ENCODE measurements at places on chromosomes 2 and 18.

DNA sequence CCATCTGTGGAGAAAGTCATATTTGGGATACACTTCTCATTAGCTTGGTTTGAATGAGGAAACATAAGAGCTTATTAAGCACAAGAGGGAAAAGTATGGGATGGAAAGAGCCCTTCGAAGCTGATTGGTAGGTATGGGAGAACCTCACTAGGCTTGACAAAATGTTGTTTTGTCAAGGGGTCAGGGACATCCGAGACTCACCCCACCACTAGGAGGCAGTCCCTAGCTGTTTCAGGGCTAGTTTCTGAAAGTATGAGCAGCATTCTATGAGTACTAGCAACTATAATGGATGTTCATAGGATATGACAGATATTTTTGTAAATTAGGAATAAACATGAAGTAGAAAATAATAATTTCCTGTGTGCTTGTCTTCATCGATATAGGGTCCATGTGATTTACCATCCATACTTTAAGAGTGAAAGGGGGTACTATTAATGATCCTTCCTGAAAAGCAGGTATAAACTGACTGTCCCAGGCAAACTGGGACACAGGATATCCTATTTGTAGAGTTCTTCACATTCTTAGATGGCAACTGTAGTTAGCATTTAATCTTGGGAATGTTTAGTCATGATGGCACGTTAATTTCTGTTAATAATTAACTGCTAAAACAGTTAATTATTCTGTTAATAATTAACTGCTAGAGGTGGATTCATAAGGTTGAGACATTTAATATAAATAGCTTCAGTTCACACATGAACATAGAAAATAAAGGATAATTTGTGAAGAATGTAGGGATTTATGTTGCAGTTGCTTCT, 28.4 kb downstream of the OTX1 start:
- peak; percentile 2 for DNase-seq

GRCh38 chr2:16249246-16250055, 309.1 kb downstream of the MYCN start:
- DNase-seq: no peak

DNA sequence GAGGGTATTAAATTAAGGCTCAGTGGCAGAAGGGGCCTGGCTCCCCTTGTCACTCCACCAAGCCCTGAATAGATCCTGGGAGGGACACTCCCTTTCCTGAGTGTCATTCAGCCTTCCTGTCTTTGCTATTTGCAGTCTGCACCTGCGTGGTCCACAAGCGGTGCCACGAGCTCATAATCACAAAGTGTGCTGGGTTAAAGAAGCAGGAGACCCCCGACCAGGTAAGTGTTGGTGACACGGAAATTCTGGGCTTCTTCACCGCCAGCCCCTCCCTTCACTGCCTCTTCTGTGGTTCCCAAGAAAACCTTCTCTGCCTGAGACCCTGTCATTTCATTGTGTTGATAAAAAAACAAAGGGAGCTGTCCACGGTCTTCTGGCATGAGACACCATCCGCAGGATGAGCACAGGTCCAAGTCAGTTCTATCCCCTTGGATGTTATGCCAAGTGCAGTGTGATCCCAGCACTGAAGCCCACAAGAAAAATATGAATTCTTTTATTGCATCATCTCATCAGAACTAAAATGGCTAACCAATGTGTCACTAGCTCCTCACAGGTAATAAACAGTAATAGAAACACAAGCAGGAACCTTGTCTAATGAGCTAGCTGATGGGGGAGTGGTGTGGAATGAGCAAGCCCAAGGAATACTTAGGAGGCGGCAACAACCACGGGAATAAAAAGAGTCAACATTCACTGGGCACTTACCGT, 316.9 kb upstream of the EPAS1 start:
- DNase-seq: no peak

DNA sequence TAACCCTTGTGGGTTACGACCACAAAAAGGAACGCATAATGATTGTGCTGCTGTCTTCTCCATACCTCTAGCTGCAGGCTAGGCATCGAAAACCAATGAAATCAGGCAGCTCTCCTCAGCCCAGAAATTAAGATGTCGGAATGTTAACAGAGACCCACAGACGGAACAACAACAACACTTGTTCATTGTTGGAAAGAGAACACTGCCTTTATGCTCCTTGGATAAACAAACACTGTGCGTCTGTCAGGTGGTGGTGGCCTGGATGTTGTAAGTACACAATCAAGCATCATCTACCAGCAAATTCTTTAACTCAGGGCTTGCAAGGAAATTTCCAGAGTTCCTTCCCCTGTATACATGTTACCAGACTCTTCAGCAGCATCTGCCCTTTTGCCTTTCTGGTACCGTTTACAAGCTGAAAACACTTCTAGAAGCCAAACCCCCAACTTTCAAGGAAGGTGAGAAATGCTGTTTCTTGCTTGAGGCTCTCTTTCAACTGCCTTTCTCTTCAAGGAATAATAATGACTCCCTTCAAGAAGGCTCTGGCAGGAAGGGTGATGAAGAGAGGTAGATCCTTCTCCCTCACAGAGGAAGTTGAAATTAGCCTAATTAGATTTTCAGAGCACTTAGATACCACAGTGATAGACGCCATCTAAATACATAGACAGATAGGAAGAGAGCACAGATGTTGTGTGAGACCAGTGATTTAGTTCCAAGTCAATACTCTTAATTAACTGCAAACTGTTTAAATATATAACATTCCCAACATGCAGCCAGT, 332.7 kb downstream of the ZNF521 start:
- DNase-seq: no peak

GRCh38 chr2:142033393-142033792, 97.4 kb downstream of the LRP1B start:
- DNase-seq: no peak

DNA sequence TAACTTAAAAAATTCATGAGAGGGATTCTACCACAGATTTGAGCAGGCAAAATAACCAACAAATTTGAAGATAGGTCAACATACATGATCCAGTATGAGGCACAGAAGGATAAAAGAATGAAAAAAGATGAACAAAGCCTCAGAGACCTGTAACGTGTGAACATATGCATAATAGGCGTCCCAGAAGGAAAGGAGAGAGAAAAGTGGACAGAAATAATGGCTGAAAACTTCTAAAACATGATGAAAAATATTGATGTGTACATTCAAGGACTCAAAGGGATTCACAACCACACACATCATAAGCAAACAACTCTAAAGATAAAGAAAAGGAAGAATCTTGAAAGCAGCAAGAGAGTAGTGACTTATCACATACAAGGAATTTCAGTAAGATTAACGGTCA, 100.1 kb upstream of the PARD3B start:
- no peak for DNase-seq

- DNase-seq: no peak
These were observed 30.9 kb upstream of the UBE2F start for GRCh38 chr2:237935740-237936452.

DNA sequence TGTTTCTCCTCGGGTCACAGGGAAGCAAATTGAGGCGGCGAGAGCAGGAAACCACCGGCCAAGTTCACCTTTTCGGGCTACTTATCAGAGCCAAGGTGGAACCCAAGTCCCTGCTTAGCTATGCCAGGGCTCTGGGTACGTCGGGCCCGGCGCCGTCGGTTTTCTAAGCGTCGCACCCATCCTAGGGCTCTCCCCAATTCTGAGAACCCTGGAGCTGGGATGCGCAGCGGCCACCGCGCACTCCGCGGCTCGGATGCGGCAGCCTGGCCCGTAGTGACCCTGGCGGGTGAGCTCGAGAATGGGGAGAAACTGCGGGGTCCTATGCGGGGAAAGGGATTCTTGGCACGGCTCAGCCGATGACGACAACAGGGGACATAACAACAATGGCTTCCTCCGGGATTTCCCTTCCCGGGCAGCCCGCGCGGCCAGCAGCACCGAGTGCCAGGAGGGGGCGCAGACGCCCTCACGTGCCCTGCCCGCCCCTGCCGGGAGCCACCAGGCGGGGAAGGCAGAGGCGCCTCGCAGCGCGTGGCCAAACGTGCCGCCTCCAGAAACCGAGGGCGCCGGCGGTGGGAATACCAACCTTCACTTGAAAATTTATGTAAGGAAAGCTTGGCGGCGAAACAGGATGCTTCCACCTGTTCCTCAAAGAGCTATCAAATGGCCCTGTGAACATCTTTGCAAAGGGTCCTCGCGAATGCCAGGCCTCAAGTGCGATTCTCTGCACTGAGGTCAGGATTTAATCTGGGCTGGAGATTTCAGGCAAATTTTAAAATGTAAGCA, 2.1 kb upstream of the SLC30A3 start:
- peak; percentile 73 for DNase-seq

DNA sequence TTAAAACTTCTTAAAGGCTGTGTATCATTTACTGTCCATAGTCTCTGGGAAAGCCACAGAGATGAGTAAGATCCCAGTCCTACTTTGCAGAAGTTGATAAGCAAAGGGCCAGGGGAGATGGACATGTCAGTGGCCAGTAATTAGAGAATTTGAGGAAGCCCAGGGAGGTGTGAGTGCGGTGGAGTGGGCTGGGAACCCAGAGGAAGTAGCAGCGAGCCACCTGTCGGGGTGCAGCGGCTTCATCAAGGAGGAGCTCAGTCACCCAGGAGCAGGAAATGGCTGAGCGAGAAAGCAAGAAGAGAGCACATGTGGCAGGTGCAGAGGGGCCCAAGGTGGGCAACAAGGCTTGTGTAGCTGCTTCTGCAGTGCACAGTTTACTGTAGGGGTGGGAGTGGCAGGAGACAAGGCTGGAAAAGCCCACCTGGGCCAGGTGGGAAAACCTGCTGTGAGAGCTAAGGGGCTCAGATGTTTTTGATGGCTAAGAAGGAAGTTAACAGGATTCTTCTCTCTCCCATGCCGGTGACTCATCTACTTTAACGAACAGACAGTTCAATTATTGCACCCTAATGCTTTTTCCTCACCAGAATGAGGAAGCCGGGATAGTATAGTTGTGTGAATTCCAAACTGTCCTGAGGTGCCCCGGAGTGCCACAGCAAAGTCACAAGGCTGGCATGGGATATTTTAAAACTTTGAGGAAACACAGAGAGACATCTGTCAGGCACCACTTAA, 34.8 kb upstream of the MGAT5 start:
- no peak for DNase-seq

DNA sequence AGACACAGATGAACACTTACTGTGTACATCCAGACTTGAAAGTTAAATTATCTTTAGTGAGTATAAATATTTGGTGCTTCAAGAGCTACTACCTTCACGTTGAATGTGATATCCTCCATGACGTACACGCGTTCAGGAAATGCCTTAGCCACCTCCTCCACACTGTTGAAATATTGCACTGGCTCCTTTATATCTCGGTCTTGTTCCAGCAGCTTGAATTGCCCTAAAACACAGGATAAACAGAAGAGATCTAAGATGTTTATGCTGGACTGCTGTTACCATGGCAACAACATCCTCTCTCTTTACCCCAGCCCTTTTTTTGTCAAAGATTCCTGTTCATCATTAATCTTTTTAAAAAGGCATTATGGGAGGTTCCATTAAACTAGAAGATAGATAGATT, 120.3 kb downstream of the MEP1B start:
- no peak for DNase-seq

- no peak for DNase-seq
These were observed 189.3 kb downstream of the KCNS3 start for GRCh38 chr2:18067588-18068384.

DNA sequence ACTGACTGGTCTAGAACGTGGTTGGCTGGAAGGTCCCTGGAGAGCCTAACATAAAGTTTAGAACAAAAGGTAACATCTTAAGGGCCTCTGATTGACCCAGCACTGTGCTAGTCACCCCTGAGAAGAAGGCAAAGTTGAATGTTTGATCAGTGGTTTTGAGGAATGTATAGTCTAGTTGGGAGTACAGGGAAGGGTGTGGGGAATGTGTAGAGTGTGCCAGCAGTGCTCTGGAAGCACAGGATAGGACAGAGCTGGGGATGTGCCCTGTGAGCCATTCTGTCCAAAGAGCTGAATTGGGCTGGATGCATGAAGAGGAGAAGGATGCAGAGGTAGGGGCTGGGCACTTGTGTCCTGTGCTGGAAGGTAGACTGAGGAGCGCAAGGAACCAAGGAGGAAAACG, 41.0 kb upstream of the DOCK10 start:
- no peak for DNase-seq

DNA sequence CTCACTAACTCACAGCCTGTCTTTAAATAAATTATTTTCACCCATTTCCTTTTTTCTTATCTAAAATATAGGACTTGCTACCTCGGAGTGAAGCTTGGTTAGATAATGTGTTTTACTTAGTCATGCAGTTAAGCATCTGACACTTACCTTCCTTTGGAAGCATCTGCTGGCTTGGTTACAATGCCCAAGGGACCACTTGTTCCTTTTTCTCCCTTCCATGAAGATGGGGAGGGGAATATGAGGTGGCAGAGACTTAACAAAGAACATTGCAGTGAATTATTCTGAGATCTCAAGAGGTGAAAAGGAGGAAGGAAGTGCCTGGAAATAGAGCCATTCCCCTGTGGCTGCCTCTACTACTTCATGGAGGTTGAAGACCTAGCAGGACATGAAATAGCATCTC, 145.4 kb upstream of the FOSL2 start:
- DNase-seq: no peak

- DNase-seq: no peak
These were observed 272.8 kb downstream of the ERBB4 start for GRCh38 chr2:212265777-212266176.

DNA sequence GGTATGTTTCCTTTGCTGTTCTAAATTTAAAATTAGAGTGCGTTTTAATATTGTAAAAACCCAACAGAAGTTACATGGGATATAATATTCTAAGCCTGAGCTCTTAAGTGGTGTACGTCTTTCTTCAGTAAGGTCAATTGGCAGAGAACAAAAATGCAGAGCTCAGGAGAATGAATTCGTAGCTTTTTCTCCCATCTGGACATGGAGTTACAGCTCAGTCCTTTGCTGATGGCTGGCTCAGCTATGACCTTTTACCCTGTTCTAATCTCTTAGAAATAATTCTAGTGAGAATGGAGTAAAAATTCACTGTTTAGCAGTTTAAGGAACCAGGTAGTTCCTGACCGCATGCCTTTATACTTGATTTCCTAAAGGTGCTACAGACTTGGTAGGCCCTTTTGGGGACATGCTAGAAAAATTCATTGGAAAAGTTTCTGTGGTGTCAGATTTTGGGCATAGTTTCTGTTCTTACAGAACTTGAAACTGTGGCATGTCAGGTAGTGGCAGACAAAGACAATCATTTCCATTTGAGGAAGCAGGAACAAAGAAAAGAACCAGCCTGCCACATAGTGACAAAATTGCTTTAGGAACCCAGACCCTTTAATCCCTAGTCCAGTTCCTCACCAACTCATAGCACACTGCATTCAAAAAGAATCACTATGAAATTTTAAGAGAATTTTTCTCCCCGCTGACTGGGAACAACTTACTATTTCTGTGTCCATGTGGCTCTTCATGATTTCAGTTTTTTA, 566.8 kb upstream of the ZNF804A start:
- no peak for DNase-seq

GRCh38 chr2:218820746-218821369, 10.7 kb downstream of the PRKAG3 start:
- DNase-seq: no peak

DNA sequence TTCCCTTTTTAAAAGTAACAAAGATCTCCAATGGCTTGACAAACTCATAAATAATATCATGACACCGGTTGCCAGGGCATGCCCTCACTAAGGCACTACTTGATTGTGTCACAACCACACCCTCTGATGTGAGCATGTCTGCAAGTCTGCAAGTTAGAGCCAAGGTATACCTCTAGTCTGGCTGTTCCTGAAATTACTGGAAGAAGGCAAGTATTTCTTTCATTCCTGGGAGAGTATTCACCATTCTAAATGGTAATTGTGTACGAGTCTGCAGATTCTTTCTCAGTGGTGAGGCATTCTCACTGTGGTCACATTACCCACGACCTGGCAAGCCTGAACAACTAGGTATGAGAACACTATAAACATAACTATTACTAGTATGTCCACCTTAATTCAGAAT, 25.7 kb upstream of the RNU4ATAC start:
- no peak for DNase-seq

- DNase-seq: no peak
These were observed 44.5 kb upstream of the COPS8 start for GRCh38 chr2:237041231-237041630.

Measured in GM12891 (cell line).